Stimulated activated CD8-positive, alpha-beta memory T cell treated with anti-CD3 and anti-CD28 coated beads, Interleukin-7, amount 100 ng/mL, for 24 hours (primary cell): ENCODE measurements at places on chromosomes 5 and 9.

GRCh38 chr9:94934816-94935328 is 208.4 kb downstream of the AOPEP start:
- no peak for DNase-seq

DNA sequence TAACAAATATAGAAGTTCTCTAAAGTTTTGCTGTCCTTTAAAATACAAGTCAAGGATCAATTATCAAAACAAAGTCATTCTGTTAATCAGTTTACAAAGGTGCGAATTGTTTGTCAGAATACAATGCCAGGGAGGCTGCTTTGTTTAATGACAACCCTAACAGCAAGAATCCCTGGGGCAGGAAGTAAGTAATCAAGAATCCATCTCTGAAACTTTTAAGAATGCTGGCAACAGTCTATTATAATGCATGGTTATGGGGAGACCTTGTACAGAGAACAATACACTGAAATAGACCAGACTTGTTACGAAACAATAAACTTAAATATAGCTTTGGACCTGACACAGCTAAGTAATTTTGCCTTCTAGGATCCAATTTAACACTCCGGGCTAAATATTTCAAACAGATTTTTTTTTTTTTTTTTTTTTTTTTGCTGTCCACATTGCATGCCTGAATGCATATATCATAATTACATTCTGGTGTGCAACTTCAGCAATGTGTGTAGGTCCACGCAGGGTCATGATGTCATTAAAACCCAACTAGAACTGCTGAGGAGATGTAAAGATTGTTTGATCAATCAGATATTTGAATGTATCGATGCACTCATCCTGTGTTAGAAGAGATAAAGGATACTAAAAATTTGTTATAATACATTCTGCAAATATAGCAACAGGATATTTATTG is 421.3 kb downstream of the CETN3 start:
- no peak for DNase-seq

DNA sequence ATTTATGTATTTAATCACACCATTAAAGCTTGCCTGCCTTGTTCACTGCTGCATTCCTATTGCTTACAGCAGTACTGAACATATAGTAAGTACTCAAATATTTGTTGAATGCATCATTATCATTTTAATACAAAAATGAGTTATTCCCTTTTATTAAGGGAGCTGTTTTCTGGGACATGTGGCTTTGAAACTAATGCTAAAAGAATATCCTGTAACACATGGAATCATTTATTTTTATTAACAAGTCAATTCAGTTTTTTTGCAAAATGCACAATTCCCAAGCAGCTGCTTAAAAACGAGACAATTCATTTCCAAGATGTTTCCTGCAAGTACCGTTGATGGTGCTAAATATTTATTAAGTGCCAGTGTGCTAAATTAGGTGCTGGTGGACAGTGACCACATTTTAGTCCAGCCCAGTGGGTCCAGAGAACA is 148.3 kb upstream of the NR3C1 start:
- no peak for DNase-seq

DNA sequence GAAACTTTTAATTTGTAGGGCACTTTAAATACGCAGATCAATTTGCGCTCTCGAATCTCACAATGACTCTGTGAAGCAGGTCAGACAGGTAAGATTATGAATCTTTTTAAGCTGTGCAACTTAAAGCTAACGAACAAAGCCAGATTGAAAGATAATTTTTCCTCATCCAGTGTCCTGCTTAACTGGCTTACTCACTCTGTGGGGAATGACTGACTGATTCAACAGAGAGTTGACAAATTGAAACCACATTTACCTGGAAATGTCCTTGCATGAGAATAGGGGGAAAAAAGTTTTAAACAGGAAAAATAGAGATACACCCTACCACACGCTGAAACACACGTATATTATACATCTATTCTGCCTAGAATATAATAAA is 187.9 kb downstream of the MAN2A1 start:
- DNase-seq, result no peak

- no peak for DNase-seq
Measured at GRCh38 chr9:37909326-37909725, 5.4 kb upstream of the SLC25A51 start.

- DNase-seq, result no peak
Measured at GRCh38 chr5:67301285-67301903, 104.8 kb upstream of the CD180 start.

- DNase-seq, result no peak
Measured at GRCh38 chr5:146440870-146441495, 6.2 kb upstream of the TCERG1 start.

GRCh38 chr5:175889910-175890684 is 18.7 kb downstream of the CPLX2 start:
- no peak for DNase-seq

GRCh38 chr5:10860645-10861422 is 99.8 kb upstream of the DAP start:
- DNase-seq, result no peak

DNA sequence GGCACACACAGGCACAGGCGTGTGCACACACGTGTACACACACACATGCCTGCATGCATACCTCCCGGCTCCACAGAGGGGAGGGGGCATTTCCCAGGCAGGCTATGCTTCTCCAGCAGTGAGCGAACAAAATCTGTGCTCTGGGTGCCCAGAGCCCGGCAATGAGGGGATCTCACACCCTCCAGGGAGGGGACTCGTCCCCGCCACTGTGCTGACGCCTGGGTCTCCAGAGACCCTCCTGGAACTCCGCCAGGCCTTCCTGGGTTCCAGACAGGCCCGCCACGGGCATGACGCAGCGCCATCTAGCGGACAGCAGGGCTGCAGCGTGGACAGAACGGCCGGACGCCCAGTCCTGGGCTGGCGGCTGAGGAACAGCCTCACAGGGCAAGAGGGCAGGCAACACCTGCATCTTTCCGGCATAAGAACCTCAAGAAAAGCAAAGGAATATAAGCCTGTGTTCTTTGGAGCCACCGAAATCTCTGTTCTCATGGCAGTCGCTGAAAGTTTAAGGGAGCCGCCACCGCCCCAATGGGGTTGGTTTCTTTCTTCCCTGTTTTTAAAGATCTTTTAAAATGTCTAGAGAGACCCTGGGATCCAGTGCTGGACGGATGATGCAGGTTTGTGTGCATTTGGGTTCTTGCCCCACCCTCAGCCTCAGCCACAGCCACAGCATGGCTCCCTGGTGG is 135.6 kb upstream of the PPP1R26 start:
- peak; percentile 8 for DNase-seq

GRCh38 chr5:168434001-168434400 is 52.3 kb upstream of the RARS1 start:
- DNase-seq, result no peak

DNA sequence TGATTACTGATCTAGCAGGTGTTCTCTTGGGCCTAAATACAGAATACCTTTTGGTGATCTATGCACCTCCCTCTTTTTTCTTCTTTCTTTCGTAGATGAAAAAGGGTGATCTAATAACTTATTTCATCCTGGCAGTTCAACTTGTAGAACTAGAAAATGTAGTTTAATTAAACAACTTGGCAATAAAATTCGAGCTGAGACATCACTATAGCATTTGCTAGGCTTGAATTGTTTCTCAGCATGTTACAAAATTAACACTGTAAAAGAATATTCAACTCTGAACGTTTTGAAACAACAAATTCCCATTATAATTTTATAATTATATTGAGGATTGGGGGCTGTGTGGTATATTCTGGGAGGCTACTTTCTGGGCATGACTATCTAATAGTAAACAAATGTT is 19.5 kb downstream of the SMIM15 start:
- DNase-seq, result no peak

DNA sequence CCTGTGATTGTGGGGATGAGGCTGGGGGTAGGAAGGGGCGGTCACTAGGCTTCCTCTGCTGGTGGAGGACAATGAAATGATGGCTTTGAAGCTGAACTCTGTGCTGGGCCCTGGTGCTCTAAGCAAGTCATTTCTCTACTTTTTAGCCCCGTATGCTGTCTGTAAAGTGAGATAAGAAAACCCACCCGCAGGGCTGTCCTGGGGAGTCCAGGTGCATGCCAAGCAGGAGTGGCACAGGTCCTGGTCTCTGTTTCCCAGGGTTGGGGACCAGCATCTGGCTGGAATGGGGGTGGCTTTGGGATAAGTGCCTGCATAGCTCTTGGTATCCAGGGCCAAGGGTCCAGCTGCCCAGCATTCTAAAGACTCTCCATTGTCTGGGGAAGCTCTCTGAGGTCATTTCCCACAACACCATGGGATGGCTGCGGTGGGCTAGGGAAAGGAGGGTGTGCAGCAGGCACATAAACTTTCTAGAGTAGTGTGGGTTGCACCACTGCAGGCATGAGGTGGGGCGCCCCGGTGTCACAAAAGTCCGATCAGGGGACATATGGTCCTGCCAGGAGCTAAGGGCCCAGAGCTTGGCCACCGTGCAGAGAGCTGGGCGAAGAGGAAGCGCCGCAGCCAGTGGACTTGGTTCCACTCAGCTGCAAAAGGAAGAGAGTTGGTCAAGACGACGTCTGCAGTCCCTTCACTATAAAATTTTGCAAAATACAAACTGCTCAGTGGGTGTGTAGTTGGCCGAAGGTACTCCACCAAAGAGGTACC is 25.6 kb upstream of the GTF3C5 start:
- no peak for DNase-seq

- DNase-seq, result no peak
Measured at GRCh38 chr5:148815578-148815977, 10.8 kb upstream of the ADRB2 start.

DNA sequence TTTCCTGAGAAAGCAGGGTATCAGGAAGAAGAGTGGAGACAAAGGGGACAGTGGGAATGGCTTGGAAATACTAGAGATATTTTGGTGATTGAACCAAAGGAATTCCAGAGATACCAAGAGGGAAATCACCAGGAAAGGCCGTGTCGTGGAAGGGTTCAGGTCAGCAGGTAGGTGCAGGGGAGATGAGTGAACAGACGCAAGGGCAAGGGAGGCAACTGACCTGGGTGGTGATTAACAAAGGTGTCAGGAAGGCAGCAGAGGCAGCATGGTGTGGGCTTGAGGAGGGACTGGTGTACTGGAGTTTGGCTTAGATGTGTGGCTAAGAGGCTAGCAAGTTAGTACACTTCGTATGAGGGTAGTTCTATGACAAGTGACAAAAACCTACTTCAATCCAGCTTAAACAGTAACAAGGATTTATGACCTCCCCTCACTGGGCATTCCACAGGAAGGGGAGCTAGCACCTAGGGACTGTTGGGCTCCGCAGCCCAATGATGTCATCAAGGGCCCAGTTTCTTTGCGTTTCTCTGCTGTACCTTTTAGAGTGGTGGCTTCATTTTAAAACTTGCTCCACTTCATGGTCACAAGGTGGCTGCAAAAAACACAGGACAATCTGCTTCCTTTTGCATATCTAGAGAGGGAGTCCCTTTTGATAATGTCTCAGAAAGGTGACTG is 37.0 kb downstream of the INIP start:
- no peak for DNase-seq

- no peak for DNase-seq
Measured at GRCh38 chr5:23991406-23991805, 484.0 kb downstream of the PRDM9 start.

DNA sequence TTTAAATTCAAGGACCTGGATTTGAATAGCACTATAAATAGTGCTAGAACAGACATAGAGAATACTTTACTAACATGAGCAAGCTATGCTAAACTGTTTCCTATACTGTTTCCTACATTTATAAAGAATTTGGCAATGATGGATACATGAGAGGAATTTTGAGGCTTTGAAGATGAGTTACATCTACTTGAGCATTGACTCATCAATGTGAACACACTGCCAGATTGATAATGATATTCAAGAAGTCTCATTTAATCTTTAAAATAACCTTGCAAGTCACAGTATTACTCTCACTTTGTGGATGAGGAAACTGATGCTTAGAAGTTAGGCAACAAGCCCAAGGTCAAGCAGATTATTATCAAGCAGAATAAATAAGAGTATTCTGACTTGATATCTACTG is 281.9 kb downstream of the DNAH5 start:
- DNase-seq, result no peak

DNA sequence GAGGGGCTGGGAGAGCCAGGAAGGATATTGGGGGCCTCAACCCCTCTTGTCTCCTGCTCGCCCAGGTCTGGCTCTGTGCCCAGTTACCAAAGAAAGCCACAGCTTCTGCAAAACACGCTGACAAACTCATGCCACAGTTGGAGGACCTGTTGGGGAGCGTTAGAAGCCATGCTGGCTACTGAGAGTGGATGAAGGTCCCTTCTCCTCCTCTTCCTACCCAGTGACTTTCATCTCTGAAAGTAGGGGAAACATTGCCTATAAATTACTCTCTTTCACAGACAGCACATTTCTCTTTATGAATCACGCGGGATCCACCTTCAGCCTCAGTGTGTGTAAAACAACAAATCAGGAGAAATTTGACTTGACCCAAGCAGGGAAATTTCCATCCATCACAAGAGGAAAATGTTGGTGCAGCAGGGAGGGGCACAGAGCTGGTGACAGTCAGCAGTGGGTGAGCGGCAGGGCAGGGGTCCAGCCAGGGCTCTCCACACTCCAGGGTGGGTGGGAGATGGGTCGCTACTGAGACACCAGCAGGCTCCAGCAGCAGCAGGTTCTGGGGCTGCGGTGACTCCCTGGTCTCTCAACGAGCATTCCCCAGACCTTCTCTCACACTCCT is 181.9 kb downstream of the FGF18 start:
- no peak for DNase-seq
